Bone marrow (tissue), 2 donors: ENCODE measurements at places on chromosomes 2 and 18.
A peak's percentile ranks its signal among the peaks of the same experiment; 100 is the strongest.

DNA sequence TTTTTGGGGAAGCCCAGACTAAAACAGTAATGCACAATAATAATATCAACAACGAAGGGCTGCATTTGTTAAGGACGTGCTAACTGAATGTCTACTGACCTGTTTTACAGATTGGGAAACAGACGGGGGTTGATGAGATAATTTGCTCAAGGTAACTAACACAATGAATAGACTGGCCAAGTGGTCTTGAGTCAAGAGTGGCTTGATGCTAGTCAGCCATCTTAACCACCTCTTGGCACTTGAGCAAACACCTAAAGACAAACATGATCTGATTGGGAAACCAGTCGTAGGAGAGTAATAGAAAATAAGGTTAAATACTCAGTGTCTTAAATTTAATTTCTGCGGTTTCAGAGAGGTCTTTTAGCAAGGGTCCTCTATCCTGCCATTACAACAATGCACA lies 14.2 kb downstream of the RHBDD1 start:
- no peak for DNase-seq

DNA sequence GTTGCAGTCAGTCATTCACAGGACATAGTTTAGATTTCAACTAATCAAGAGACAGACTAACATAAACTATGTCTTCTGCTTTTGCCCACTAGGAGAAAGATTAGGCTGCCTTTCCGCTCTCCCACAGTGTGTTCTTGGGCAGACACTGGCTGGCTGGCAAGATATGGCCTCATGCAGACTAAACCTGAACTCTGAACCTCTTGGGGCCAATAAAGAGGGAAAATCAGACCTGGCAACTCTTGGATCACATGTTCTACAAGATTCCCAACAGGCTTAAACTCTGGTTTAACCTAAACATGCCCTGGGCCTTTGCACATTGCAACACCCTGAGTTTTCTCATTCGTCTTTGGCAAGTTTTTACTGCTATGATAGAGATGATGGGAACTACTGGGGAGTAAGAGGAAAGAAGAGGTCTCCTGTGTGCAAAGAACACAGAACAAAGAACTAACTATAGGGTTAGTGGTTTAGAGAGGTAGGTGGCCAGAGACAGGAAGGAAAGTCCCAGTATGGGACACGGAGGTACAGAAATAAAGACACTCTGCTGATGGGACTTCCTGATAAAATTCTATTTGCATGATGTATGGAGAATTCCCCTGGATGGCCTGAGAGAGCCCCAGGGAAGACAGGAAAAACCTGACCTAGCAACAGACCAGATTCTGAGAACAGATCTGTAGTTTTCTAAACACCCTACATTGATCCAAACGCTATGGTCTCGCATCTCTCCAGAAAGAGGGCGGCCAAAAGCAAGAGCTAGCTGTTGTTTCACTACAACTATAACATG lies 2.0 kb upstream of the ATRAID start:
- DNase-seq = no peak

DNA sequence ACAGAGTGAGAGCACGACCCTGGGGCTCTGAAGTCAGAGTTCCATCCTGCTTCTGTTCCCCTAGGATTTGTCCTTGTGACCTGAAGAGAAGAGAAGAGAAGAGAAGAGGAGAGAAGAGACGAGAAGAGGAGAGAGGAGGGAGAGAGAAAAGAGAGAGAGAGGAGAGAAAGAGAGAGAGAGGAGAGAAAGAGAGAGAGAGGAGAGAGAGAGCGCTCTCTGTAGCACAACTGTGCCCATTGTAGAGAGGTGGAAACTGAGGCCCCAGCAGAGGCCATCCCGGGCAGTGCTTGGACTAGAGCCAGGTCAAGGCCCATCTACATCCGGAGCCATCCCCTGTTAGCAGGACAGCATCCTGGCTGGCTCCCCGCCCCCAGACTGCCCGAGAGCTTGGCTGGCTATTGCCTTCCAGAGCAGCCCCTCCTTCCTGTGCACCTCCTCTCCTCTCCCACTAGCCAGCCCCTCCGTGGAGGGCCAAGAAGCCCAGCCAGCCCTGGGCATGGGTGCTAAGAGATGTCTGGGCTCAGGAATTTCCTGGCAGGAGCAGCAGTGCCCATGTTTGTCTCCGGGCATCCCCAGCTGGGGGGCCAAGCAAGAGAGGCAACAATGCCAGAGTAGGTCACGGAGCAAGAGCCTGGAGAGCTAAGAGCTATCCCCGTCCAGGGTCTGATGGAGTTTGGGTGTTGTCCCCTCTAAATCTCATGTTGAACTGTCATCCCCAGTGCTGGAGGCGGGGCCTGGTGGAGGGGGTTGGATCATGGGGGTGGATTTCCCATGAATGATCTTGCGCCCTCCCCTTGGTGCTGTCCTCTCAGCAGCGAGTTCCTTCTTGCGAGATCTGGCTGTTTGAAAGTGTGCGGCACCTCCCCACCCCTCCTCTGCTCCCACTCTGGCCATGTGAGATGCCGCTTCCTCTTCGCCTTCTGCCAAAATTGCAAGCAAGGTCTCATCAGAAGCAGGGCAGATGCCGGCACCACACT lies 18.2 kb upstream of the GPR55 start:
- peak; percentile 42 for DNase-seq

DNA sequence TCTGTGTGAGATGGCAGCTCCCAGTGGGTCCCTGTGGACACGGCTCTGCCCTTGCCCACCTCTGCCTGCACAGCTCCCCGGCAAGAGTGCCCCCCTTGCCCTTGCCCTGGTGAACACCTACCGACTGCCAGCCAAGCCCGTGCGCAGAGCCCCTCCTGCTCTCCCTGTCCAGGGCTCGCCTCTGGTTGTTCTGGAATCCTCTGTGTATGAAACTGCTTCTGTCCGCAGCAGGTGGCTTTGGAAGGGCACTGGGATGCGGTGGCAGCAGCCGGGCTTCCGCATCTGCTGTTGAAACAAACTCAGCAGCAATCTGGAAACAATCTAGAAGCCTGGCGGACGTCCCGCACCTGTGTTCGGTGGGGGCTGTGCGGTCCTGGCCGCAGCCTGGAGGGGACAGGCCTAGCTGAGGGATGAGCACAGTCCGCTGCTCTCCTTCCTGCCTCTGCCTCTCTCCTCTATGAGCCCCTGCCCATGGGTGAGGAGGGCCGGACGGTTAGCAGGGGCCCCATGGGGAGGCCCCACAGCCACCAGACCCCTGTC lies 34.0 kb upstream of the KLF11 start:
- no peak for DNase-seq

- DNase-seq = no peak
Observed at GRCh38 chr2:2621855-2622254, 290.8 kb upstream of the MYT1L start.
